Stimulated activated CD8-positive, alpha-beta memory T cell treated with anti-CD3 and anti-CD28 coated beads, Interleukin-15, amount 100 ng/mL, for 48 hours (primary cell): ENCODE measurements at places on chromosomes 16 and 17.

- DNase-seq, result peak; percentile 48
Measured at GRCh38 chr17:38444151-38444550, 15.9 kb downstream of the ARHGAP23 start.

DNA sequence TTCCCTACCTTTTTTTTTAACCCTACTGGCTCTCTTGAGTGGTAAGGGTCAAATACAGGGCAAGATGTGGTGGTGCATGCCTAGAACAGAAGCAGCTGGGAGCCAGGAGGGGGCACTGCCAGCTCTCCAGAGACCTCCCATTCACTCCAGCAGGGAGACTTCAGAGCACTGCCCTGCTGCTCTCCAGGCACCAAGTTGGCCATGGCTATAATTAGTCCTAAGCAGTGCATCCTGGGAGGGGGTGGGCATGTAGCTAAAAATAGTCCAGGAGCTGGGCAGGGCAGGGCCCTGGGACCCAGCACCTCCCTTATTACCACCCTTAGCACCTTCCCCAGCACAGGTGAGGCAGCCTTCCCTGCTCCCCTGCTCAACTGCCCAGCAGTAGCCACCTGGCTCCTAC is 3.5 kb downstream of the CORO6 start:
- no peak for DNase-seq

DNA sequence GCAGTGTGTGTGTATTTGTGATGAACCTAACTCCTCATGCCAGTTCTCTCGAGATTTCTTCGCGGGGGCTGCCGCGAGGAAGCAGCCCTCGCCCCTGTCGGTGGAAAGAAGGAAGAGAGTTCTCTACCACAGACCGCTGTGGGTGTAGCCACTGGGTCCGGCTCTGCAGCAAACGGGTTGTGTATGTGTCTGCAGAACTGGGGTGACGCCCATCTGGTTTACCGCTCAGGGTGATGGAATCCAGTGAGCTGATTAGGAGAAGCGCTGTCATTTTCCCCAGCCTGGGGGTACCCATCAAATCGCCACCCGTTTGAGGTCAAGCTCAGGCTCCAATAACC is 7.7 kb downstream of the CORO6 start:
- peak; percentile 63 for DNase-seq

DNA sequence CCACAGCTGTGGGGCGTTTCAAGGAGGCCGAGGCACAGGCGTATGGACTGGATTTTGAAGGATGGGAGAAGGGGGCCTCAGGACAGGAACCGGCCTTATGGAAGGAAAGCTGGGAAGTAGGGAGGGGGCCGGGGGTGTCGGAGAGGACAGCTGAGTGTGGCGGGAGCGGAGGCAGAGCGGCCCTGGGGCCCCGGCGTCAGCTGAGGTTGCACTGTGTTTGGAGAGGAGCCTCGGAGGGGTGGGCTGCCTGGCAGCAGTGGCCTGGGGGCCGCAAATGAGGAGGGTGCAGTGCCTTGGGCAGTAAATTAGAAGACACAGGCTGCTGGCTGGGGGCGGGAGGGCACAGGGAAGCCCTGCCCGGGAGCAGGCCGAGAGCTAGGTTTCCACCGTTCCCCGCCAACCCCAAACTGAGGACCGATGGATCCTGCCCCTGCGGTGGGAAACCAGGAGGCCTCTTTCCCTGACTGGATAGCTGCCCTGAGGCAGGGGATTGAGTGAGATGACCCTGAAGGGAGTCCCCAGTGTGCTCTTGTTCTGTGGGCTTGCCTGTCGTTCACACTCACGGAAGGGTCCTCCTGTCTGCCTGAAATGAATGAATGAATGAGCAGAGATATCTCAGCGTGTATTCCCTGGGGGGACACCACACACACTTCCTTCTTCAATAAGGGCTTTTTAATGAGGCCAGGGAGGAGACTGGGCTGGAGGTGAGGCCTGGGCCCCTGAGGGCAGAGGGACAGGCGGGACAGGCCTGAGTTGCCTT is 18.4 kb downstream of the FOXJ1 start:
- DNase-seq, result no peak

DNA sequence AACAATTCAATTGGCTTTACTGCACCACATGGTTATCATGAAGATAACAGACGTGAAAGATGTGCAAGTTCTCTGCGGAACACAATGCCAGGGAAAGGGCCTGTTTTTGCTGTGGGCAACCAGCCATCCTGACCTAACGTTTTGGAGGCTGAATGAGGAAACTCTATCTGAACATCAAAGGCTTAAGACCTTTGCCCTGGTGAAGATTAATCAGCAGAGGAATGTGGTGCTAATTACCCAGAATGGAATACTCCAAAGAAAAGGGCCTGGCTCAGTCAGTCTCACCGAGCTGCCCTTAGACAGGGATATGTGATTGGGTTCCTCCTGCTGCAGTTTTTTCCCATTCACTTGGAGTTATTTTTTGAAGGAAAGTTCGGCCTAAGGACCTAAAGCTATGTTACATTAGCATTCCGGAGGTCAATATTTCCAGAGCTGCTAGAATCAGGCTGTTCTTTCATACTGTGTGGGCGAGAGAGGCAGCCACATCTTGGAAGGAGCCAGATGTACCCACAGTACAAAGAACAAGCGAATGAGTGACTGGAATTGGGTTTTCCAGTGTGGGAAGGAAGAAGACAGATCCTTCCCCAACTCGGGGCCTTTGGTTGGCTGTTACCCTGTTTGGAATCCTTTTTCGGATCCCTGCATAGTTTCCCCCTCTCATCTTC is 15.5 kb downstream of the ASIC2 start:
- no peak for DNase-seq

DNA sequence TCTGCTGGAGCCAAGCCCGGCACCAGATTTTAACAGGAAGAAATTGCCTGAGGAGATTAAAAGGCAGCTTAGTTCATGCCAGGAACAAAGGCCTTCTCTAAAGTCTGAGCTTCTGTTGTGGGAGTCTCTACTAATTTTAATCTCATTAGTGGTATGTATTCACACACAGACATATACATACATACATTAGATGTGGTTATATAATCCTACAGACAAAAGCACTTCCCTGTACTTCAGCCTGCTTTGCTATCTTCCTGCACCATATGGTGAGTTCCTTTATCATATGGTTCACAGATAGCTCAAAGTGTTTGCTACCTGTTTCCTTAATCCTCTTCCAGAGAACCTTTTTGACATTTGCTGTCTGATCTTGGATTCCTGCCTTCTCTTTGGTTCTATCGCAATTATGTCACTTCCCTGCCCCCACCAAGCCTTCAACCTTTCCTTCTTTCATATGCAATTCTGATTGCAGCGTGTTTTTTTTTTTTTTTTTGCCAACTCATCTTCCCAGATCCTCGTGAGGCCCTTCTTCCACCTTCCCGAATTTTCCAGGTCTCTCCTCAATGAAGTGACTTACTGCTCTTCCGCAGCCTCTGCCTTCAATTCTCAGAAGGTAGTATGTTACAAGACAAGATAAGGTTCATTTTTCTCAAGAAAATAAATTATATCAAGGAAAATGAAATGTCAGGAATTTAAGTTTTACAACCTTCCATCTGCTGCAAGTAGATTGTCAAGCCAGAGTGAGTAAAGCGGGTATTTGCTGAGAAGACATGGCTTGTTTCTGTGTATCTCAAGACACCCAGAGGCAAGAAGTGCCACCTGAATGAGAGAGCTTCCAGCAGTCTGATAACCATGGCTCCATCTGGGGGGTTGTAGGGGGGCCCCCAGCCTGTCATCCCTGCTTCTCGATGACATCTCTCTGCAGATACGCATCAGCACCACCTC is 120.2 kb upstream of the CACNG3 start:
- no peak for DNase-seq

GRCh38 chr17:77405867-77406732 is 265.3 kb downstream of the SEC14L1 start:
- no peak for DNase-seq

DNA sequence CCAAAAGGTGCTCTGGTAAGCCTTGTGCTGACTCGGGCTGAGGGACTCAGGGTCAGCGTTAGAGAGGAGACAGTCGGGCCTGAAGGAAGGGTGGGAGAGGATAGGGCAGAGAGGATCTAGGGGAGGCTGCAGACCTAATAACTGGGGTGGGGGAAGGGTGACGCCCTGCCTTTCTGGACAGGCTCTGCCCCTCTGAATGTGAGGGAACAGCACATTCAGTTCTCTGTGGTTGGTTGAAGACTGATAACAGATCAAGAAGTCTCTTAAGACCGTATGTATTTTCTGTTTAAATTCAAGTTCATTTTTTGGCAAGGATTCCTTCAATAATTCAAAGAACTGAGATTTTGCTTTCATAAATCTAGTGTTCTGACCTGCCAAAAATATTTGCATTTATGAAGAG is 56.2 kb upstream of the TEKT3 start:
- DNase-seq, result no peak

GRCh38 chr16:27347930-27348685 is 34.3 kb downstream of the IL4R start:
- no peak for DNase-seq

DNA sequence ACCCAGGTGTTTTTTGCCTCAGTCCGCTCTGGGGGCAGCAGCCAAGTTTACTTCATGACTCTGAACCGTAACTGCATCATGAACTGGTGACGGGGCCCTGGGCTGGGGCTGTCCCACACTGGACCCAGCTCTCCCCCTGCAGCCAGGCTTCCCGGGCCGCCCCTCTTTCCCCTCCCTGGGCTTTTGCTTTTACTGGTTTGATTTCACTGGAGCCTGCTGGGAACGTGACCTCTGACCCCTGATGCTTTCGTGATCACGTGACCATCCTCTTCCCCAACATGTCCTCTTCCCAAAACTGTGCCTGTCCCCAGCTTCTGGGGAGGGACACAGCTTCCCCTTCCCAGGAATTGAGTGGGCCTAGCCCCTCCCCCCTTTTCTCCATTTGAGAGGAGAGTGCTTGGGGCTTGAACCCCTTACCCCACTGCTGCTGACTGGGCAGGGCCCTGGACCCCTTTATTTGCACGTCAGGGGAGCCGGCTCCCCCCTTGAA is 2.1 kb upstream of the C17orf107 start:
- no peak for DNase-seq

GRCh38 chr16:82147546-82147945 is 22.5 kb downstream of the MPHOSPH6 start:
- no peak for DNase-seq

DNA sequence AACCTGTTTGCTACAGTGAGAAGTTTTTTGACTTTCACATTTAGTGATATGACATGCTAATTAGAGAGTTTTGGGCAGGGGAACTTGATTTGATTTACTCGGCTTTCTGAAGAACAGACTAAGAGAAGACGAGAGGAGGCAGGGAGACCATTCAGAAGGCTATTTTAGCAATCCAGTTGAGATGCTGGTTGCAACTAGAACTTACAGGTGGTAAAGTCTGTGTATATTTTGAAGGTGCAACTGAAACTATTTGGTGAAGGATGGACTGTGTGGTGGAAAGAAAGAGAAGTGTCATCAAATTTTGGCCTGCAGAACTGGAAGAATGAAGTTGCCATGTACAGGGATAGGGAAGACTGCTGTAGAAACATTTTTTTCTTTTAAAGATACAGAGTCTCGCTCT is 42.2 kb upstream of the KPNB1 start:
- no peak for DNase-seq

DNA sequence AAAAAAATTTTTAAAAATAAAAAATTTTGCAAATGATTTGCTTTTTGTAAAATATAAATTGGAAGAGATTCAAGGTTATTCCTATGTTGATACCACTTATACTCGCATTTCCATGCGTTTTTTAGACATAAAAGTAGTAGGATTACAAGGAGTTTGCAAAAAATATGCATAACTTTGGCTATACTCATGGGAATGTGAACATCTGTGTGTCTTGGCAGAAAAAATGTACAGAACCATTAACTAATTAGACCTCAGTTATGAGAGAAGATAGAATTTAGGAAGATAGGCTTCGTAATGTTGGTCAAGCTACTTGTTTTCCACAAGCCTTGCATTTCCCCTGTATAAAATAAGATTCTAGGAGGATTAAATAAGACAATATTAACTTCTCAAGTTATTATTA is 61.1 kb upstream of the VPS4A start:
- no peak for DNase-seq

- no peak for DNase-seq
Measured at GRCh38 chr17:81332914-81333528, 37.9 kb upstream of the SLC38A10 start.

- DNase-seq, result peak; percentile 57
Measured at GRCh38 chr17:78805301-78805700, 23.2 kb upstream of the CYTH1 start.

DNA sequence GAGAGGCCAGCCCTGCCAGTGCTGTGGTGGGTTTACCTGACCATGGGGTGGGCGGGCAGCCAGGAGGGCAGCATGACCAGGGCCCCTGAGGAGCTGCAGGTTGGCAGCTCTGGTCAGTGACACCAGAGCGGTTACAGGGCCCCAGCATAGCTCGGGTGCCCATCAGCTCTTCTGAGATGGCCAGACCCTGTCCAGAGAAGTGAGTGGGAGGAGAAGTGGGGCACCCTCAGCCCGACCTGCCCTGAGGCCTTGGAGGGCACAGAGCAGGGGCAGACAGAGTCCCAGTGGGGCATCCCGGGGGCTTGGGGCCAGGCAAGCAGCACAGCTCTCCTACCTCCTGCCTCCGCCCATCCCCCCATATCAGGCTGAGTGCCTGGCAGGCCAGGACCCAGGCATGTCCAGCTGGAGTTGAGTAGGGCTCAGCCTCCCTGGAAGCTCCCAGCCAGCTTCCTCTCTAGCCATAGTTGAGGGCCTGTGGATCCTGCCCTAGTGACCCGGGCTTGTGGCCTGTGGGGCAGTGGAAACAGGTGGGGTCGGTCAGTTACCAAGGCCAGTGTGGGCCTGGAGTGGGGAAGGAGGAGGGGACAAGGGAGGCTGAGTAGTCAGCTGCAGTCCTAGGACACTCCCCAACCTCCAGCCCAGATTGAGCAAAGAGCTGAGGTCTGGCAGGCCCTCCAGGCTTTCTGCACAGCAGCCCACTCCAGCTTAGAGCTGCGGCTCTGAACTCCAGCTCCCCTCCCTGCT is 83.5 kb downstream of the AMFR start:
- DNase-seq, result no peak
